ENCODE measurements at places on chromosomes 12 and 14. TPM values are rescaled to one million over a fixed set of nuclear protein-coding genes. Genes with fewer than 3 reads are reported as not detected.

The TDRD9 gene
- 1.00 TPM for total RNA-seq

The TAS2R7 gene
- total RNA-seq, result not detected

The FUT8 gene
- 26.0 TPM for total RNA-seq

GRCh38 chr12:94265539-94265938 lies 117.2 kb downstream of the PLXNC1 start:
- DNase-seq, result no peak

DNA sequence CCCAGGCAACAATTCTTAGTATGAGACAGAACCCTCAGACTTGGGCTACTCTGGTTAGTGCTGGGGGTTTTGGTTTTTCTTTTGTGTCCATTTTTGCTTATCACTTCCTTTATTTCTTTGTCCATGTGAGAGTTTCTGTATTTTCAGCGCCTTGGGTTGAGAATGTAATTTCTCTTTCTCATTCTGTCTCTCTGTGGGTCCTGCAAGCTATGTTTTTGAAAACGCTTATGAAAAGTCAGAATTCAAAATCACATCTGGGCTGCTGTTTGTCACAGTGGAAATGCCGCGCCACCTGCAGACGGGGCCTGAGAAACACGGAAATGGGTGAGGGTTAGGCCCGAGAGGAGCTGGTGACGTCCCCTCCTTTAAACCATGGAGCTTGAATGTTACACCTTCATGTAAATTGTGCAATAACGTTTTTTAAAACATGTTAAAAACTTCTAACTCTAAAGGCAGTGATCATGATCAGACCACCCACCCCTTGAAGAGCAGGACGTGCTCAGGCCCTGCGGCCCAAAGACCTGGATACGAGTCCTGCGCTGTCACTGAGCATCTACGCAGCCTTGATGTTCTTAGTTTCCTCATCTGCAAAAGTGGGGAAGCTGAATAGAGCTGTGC lies 26.1 kb downstream of the JDP2 start:
- DNase-seq, result no peak

DNA sequence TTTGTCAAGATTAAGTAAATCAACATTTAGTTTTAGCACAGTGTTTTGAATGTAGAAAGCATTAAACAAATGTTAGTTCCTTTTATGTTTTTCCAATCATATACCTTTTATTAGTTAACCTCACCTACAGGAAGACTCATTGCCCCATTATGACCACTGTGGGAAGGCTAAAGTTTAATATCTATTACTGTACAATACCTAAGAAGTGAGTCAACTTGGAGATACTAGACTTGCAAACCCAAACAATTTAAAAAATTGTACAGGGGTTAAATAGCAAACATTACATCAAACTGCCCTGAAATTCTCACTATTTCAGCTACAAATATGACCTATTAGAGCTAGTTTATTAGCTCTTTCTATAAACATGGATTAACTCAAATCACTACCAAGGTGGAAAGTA lies 8.6 kb upstream of the G2E3 start:
- no peak for DNase-seq
